ENCODE measurements at places on chromosomes 5 and 9.

- DNase-seq = no peak
Observed at GRCh38 chr5:78806544-78806943, 158.0 kb upstream of the LHFPL2 start.

GRCh38 chr9:92954049-92954861 is 6.9 kb downstream of the FGD3 start:
- peak; percentile 90 for DNase-seq

- no peak for DNase-seq
Observed at GRCh38 chr5:83900306-83900705, 179.7 kb upstream of the HAPLN1 start.

DNA sequence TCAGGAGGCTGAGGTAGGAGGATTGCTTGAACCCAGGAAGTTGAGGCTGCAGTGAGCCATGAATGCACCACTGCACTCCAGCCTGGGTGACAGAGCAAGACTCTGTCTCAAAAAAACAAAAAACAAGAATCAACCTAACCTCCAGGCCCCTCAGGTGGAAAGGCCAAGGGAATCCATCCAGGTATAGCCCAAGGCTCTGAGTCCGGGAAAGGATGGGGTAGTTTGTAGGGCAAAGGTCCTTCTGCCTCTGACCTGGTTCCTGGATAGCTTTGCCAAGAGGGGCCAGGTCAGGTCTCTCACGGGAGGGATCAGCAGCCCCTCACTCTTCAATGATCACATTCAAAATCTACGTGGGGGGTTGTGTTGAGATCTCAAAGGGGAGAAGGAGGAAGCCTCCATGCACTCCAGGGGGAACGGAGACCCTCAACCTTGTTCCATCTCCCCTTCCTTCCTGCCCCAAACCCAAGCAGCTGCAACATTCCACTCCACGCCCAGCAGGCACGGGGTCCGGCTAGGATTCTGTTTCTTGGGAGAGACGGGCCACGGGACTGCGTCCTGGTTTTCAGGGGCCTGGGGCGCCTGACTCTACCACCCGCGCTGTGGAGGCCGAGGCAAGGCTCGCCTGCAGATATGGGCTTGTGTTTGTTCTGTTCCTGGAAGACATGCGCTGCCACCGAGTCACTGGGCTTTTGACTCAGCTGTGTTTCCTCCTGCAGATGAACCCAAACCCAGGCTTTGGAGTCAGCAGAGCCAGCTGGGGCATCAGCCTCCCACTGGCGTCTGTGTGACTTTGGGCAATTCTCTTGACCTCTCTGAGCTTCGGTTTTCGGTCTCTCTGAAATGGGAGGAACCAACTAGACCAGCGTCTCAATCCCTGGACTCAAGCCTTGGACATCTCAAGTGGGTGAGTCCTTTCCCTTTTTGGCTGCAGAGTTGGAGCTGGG is 35.5 kb downstream of the PLPP7 start:
- no peak for DNase-seq

GRCh38 chr9:78972303-78972999 is 599.3 kb upstream of the TLE4 start:
- DNase-seq = no peak

DNA sequence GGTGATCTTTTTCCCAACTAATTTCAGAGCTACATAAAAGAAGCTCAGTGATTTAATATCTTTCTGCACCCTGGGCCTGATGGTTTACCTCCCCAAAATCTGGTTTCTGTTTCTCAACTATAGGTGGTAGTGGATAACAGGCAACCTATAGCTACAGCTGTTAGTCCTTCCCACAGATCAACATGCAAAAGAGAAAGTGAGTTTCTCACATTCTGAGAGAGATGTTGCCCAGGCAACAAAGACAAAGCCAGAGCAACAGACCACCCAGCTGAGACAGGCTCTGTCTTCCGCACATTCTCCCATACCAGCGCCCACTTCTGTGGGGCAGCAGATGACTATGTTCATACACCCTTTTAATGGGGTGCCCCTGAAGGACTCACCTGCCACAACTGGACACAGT is 40.7 kb upstream of the PPP2R2B start:
- DNase-seq = no peak

DNA sequence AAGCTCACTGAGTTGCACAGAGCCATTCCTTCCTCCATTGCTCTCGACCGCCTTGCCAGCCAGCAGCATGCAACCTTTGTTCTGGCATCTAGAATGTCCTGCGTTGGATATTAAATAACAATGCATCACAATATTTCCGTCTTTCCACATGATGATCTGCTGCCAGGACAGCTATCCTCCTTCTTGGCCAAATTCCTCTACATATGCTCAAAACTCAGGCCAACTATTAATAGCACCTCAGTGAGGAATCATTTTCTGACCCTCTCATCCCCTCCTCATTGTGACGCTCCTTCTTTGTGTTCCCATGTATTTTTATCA is 128.6 kb downstream of the MYO10 start:
- no peak for DNase-seq

DNA sequence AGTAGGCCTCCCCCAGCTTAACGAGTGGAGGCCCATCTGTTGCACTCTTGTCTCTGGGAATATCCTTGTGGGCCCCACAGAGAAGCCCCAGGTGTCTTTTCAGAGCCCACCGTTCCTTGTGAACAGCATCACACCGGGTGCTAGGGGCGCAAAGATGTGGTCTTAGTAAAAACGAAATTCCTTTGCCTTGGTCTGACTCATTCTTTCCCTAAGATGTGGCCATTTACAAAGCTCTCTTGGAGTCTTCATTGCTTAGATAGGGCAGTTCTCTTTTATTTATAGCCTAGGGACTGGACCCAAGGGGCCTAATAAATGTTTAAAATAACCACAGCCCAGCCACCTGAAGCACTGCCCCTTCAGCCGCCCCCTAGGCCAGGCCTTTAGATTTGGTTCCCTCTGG is 52.8 kb upstream of the RPL26L1 start:
- peak; percentile 37 for DNase-seq
